ENCODE measurements at places on chromosomes 5 and 9.

GRCh38 chr9:6686396-6686795, 40.9 kb upstream of the GLDC start:
- DNase-seq, result no peak

- DNase-seq, result no peak
Observed at GRCh38 chr5:13830536-13830935, 114.0 kb downstream of the DNAH5 start.

DNA sequence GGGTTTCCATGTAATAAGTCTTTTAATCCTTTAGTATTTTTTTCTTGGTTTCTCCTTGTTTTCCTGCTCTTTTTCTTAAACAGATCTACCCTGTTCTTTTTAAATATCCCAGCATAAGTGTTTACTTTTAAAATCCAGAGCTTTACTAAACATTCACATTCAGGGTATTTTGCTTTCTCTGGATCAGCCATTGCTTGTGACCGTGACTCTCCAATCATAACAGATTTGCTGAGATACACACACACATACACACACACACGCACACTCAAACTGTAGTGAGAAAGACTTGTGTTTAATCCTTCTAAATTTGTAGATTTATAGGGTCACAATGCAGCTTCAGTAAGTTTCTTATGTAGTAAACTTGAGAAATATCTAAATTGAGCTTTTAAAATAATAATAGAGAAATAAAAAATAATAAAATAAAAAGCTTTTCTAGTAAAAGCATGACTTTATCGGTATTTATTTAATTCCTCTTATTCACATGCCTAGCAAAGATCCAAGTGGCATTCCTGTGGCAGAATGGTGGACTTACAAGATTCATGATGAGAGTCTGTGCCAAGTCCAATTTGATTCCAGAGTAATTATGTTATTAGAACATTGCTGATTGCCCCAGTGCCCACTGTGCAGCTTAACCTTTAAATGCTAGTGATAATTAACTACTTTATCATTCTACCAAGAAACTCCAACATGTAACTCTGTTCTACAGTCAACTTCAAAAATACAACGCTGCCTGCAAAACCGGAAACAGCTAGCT, 129.0 kb downstream of the TLE4 start:
- DNase-seq, result no peak

- no peak for DNase-seq
Observed at GRCh38 chr5:122078116-122079110, at the start of gene LOX. Gene LOX (minus strand): TSS chr5:122078259. CDS start chr5:122077985, 274 bp downstream.

DNA sequence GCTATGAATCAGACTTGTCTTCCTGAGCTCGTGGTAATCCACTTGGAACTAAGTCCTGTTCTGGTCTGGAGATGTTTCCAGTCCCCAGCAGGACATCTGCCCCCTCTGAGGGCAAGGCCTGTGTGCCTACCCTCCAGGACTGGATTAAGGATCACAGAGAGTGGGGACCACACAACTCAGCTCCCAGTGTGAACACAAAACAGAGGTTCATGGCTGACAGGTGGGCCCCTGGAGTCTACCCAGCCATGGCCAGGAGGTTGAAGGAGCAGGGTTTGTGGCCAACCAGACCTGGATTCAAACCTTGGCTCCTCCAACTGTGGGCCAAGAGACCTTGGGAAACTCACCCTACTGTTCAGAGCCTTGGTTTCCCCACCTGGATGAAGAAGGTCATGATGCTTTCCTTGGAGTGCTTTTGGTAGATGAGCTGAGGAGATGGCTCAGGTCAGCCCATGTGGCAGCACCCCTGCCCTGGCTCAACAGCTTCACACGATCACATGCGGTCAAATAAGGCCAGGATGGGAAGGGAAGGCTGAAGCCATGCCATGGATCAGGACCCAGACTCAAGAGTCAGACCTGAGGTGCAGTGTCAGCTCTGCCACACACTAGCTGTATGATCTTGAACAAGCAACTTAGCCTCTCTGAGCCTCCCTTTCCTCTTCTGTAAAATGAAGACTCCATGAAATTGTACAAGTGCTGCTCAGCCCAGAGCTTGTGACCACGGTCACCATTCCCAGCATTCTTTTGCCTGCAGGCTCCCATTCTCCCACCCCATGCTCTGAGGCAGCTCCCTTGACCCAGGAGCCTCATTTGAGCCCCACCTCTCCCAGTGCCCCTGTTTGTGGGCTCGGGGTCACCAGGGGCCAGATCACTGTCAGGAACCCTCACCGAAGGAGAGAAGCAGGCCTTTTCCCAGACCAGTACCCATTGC, 27.3 kb upstream of the ANGPTL2 start:
- no peak for DNase-seq

DNA sequence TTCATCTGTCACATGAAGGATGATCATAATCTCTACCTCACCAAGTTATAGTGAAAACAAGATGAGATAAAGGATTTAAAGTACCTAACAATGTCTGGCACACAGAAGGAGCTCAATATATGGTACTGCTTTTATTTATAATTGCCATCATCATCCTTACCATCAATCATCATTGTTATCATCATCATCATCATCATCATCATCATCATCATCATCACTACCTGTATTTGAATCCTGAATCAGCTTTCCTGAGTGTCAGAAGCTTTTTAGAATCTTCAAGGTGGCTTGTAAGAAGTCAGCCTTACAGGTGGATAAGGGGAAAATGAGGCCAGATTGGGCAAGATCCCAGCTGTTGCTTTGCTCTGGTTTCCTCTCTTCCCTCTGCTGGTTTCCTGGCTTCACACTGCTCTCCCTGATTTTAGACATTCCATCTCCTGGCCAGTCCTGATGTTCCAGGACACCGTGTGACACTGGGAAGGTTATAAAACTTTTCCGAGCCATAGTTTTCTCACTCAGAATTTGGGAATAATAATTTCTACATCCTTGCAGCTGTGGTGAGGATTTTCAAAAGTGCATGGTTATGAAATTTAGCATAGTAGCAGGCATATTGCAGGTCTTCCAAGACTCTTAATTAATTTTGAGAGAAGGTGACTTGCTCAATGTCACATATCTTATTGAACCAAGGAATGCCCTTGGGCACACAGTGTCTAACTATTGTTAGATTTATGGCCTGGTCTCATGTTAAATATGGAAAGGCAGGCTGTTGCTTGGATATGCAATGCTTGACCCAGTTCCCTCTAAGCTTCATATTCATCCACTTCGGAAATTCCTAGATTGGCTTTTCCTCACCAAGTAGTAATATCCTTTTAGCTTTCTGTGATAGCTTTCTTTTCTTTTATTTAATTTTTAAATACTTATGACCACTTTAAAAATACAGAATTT, 160.7 kb downstream of the TMEM38B start:
- no peak for DNase-seq

- no peak for DNase-seq
Observed at GRCh38 chr5:82045554-82046275, 73.9 kb downstream of the ATG10 start.

DNA sequence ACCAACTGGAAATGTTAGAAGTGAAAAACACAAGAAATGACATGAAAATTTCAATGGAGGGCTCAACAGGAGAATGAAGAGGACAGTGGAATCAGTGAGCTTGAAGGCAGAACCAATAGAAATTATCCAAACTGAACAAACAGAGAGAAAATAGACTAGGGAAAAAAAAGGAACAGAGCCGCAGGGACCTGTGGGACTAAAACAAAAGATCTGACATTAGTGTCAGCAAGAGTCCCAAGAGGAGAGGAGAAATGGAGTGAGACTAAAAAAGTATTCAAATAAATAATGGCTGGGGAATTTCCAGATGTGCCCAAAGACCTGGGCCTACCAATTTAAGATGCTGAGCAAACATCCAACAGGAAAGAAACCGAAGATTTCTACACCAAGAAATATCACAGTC, 175.0 kb upstream of the PHYKPL start:
- no peak for DNase-seq

DNA sequence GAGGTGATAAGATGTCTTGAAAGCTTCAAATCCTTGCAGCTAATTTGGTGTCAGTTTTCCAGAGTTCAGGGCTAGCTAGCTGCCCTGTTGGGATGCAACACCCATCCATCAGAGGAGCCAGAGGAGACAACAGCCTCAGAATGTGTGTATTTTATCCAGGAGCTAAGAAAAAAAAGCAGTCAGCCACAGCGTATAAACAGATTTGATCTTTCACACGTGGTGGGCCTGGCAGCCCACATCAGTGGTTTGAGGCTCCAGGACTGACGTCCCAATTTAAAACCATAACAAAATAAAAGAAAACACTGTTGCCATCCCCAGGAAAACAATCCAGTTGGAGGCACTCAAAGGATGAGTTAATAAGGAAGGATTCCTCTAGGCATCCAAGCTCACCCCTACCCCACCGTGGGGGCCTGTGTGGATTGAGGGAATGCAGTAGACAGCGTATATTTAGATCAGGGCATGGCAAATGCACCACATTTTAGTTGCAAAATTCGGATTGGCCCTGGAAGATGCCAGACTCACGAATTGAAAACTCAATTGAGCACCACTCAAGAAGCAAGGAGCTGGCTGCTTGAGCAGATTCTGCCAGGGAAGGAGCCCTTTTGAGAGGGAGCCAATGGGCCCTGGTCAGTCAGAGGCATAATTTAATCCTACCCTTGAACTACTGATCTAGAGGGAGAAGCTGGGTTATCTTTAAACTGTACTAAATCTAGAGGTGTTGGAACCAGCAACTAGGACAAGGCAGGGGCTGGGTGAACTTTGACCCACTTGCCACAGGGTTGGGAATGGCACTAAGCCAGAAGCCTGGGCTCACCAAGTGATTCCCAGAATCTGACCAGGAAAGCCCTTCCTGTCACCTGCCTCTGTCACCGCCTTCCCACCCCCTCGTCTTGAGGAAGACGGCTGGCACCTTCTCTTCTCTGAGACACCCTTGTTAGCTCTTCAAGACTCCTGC, 17.5 kb downstream of the ADRA1B start:
- DNase-seq, result no peak

DNA sequence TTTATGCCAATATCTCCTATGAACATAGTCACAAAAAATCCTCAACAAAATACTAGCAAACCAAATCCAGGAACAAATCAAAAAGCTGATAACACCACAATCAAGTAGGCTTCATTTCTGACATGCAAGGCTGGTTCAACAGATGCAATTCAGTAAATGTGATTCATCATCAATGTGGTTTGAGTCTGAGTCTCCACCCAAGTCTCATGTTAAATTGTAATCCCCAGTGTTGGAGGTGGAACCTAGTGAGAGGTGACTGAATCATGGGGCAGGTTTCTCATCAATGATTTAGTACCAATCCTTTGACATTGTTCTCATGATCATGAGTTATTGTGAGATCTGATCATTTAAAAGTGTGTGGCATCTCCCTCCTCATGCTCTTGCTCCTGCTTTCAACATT, 1072.7 kb downstream of the NR2F1-AS1 start:
- DNase-seq, result no peak

GRCh38 chr9:34267660-34268059, 61.4 kb downstream of the KIF24 start:
- no peak for DNase-seq

DNA sequence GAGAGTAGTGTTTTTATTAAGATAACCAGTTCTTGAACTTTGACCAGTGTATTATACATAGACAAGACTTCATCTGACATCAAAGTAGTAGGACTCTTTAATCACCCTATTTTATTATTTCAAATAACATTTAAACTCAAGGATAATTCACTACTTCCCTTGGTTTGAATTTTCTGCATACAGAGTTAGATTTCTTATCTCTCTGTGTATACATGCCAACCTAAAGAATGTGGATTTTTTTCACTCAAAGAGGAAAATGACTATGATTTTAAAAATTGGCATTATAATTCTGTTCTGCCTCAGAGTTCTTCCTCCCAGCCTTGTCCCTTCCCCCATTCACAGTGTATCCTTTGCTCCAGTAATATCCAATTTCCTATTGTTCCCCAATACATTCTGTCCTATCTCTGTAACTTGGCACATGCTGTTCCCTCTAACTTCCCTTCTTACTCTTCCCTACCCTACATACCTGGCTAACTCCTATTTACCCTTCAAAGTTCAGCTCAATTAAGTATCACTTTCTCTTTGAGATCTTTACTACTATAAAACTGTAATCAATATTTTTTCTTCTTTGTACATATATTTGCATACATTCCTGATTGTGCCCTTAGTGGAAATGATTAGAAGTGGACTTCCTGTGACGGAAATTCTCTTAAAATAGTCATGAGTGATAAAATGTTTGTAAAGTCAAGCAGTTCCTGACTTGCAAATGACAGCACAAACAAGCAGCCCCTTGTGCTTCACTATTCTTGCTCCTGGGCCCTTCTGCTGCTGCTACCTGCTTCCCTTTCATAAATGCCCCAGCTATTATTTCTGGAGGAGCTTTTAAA, 38.1 kb upstream of the DENND4C start:
- DNase-seq, result no peak

DNA sequence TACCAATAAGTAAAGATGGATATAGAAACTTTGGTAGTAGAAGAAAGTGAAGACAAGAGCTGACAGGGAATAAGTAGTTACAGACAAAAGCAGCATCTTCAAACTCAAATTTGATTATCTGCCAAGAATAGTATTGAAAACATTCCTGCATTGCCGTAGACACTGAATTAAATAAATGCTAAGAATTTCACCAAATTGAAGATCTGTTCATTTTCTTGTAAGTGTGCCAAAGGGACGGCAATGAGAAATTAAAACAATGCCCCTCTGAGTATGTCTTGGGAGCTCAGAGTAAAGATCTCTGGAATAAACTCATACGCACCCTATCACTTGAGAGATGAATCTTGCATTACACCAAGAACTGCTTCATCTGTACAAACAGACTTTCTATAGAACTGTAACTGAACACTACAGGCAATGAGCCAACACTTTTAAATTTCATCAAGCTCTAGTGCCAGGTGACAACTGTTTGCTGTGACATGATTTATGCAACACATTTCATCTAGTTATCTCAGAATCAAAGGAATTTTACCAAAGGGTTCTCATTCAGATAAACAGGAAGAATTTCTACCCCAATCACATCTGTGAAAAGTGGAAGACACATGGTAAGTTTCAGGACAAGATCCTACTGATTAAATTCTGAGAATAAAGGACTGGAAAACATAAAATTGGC, 66.9 kb downstream of the RFX3 start:
- no peak for DNase-seq

Measured in stimulated activated CD4-positive, alpha-beta T cell treated with anti-CD3 and anti-CD28 coated beads, Interleukin-4, amount 100 ng/mL, for 48 hours (primary cell).